HAP-1 (cell line): ENCODE measurements at places on chromosomes 7 and 10.

- no peak for DNase-seq
Observed at GRCh38 chr10:117488004-117488403, 54.5 kb upstream of the EMX2 start.

GRCh38 chr10:48194830-48195229 is 79.7 kb downstream of the FRMPD2 start:
- DNase-seq = no peak

DNA sequence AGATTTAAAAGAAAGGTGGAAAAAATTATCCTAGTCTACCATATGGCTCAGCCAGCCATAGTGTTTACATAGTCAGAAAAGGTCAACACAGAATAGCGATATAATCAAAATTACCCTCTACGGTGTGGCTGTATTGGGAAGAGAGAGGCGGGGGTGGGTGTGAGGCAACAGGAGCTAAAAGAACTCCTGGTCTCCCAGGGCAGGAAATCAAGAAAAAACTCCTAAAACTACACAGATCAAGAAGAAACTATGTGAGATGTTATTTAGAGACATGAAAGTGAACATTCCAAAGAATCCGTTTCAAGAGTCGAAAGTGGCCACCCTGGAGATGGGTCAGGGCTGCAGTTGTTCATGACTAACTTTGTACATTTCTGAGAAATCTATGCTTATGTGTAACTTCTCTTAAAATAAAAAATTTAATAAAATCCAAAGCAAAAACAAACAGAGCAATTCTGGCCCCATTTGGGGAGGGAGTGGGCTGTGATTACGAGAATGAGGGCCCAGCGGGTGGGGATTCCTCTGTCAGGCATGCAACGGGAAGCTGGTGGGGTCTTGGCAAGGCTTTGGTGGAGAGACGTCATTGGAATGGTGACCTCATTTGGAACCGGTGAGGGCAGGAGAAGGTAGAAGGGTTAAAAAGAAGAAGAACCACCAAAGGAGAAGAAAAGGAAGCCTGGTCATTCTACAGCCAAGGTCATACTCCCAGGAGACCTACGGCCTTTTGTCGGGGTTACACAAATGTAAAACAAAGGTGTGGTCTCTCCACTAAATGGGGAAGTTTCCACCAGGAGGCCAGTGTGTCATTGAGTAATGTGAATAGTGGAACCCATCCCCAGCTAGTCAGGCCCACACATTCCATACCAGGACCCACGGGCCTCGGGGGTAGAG is 71.2 kb upstream of the DUSP5 start:
- DNase-seq = no peak

DNA sequence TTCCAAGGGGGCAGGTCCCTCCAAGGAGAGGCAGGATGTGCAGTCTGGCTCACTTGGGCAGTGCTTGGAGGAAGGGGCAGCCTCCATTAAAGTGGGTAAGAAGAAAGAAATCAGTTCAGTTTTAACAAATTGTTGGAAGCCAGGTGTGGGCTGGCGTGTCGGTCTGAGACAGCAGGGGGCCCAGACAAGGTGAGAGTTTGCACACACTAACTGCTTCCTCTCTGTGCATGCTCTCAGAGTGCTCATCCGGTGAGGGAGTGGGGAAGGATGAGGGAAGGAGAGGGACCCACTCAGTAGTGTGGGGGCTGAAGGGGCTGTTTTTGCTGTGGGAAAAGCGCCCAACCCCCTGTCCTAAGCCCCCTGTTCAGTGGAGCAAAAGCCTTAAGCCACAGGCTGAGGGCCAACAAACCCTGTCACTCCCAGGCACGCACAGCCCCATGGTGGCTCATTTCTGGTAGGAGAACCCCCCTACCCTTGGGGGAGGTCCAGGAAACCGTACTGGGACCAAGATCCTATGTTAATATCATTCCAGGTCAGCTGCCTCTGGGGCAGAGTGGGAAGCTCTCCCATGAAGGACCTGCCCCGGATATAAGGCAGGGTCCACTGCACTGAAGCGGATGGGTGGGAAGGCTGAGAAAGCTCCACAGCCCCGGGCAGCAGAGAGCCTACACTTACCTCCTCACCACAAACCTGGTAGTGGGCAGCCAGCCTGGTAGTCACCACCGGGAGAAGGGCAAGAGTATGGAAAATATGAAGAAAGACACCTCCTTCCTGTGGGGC is 5.1 kb upstream of the PCBD1 start:
- no peak for DNase-seq

- no peak for DNase-seq
Observed at GRCh38 chr7:93327006-93327633, 95.0 kb downstream of the VPS50 start.
